ENCODE measurements at places on chromosomes 5 and 9.

GRCh38 chr9:125538092-125538473, 168.9 kb downstream of the MAPKAP1 start:
- no peak for DNase-seq

- DNase-seq, result no peak
Observed at GRCh38 chr5:57199866-57200265, 26.0 kb downstream of the GPBP1 start.

- DNase-seq, result no peak
Observed at GRCh38 chr5:102578362-102578761, 79.6 kb upstream of the SLCO6A1 start.

DNA sequence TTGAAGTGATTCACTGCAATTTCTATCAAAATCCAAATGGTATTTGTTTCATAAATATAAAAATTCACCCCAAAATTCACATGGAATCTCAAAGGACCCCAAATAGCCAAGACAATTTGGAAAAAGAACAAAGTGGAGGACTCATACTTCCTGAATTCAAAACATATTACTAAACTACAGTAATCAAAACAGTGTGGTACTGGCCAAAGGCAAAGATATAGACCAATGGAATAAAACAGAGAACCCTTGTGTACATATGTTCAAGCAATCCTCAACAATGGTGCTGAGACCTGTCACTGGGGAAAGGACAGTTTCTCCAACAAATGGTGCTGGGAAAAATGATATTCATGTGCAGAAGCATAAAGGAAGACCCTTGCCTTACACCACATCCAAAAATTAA, 14.0 kb downstream of the OBP2B start:
- DNase-seq, result no peak

DNA sequence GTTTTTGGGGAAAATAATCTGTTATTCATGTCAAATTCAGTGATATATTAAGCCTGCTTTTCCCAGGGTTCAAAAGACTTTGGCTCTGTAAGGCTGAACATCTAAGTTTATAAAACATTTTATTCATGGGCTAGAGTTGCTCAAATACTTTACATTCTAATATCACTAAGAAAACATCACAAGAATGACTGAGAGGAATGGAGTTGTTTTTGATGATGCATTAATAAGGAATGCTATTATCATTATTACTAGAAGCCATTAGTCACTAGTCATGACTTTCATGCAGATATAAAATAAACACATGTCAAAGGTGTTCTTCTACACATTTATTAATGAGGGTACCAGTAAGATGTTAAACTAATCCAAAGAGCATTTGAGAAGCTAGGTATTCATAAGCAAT, 185.5 kb upstream of the KCNN2 start:
- no peak for DNase-seq

DNA sequence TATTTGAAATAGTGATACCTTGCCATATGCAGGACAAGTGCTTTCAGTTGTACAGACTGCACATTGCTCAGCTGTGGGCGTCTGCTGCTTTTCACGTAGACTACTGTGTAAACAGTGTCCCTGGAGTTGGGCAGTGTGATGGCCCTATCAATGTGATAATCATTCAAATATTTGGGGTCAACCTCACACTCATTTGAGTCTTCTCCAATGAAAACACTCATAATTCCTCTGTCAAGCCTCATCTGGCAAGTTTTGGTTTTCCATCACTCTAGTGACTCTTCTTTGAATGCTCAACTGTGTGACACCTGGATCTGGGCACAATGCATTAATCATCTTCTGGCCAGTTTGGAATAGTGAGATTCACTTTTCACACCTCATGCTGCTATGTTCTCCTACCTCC, 64.4 kb downstream of the UGCG start:
- DNase-seq, result no peak

- no peak for DNase-seq
Observed at GRCh38 chr9:131977109-131977838, 102.4 kb downstream of the MED27 start.

GRCh38 chr9:29548436-29548835, 1975.2 kb upstream of the C9orf72 start:
- no peak for DNase-seq

DNA sequence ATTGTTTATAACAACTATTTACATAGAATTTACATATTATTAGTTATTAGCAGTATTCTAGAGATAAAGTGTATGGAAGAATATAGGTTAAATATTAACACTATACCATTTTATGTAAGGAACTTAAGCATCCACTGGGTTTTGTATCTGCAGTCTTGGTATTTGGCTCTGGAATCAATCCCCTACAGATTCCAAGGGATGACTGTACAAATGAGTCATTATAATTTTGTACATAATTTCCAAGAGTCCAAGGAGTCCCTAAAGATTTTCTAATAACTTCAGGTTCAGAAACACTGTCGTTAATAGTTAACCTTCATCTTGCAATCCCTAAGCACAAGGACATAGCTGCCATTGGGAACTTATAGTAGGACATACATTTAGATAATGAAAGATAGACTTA, 254.8 kb upstream of the PDE4D start:
- DNase-seq, result no peak

- DNase-seq, result no peak
Observed at GRCh38 chr9:91914404-91914803, 35.6 kb downstream of the ROR2 start.

DNA sequence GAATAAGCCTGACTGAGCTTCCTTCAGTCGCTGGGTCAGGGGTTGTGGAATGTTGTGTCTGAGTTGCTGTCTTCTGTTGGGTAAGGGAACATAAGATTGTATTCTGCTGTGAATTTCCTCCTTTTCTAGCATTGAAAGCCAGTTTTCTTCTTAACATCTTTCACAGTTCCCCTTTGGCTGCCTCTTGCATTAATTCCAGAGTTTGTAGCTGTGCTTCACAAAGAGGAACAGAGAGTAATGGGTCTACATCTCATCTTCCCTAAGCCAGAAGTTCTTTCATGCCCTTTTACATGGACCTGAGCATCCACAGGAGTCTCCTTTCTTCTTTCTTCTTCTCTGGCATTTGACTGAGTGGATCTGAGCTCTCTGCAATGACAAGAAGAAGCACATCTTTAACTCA, 686.8 kb downstream of the KCTD16 start:
- DNase-seq, result no peak

DNA sequence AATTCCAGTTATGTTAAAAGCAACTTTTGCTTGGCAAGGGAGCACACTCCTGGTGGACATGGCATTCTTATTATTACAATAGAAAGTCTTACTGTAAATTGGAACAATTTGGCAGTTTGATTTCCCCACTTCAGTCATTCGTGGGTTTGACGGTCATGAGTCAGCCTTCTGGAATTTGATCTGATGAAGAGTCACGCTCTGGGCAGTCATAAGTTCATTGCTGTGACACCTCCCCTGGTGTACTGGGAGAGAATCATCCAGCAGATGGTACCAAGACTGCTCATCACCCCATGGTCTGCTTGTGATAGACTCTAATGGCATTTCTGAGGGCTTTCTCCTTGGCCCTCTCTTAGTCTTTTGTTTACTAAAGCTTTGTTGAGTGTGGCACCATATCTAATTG, 53.8 kb downstream of the GLRA1 start:
- no peak for DNase-seq

DNA sequence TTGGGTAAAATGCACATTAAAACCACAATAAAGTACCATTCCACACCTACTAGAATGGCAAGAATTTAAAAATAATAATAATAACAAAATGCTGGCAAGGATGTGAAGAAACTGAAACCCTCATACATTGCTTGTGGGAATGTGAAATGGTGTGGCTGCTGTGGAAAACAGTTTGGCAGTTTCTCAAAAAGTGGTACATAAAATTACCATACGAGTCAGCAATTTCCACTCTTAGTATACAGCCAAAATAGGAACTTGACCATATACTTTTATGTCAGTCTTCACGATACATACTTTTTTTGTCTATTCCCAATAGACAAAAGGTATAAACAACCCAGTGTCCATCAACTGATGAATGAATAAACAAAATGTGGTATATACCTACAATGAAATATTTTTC, 15.6 kb downstream of the FKBP15 start:
- no peak for DNase-seq
